ENCODE measurements at places on chromosomes 5 and 9. TPM values are rescaled to one million over a fixed set of nuclear protein-coding genes. Genes with fewer than 3 reads are reported as not detected.

The SEC61B gene
- total RNA-seq = 106 TPM

The FAM153A gene
- 92.7 TPM for total RNA-seq

DNA sequence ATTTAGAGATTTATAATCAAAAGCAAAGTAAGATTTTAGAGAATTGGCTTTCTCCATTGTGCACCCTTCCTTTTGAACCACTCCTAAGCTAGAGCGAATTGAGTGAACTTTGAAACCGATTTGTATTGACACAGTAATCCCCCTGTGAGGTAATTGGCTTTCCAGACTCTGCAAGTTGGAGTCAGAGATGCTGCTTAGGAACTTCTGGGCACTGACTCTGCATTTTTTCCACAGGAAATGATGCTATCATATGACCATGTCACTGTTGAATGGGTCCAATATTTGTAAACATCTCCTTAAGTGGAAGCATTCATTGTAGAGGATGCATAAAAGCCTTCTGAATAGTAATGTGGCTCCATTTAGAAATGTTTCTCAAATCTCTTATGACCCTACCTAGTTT is 394.4 kb upstream of the ZNF608 start:
- no peak for DNase-seq

DNA sequence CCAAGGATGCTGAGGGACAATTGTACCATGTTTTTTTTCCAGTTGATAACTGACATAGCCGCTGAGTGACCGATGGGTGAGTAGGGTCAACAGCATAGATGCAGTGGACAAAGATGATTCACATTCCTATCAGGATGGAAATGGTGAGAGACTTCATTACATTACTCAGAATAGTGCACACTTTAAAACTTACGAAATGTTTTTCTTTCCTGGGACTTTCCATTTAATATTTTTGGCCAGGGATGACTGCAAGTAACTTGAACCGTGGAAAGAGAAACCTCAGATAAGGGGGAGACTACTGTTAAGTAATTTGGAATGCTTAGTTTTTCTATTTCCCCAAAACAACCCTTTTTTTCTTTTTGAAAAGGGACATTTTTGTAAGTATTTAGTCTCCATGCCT is 3.0 kb upstream of the TUSC1 start:
- no peak for DNase-seq

DNA sequence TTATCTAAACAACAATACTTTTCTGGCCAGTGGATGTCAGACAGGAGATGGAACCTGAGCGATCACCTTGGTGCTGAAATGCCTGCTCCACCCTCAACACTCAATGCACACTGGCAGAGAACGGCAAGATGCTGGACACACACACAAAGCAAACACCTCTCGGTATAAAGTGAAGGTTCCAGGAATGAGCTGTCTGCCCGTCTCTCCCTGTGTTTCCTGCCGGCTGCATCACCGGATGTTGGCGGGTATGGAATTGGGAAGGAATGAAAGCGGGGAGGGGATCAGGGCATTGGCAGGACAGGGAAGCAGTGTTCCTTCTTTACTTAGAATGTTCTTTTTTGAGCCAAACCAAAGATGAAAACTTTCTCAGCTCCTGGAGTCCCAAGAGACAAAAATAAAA is 59.2 kb downstream of the MED10 start:
- no peak for DNase-seq
